ENCODE measurements at places on chromosomes 4 and X. TPM values are rescaled to one million over a fixed set of nuclear protein-coding genes. Genes with fewer than 3 reads are reported as not detected.

Gene UGT8
- 1.0 TPM for total RNA-seq

Gene AKAP14
- not detected for total RNA-seq

Gene SH3TC1
- 10.1 TPM for total RNA-seq

Gene GATA1
- total RNA-seq = not detected

Gene ADGRL3
- total RNA-seq = 12.3 TPM

Gene ARR3
- total RNA-seq = not detected

Gene PNMA6A
- 0.27 TPM for total RNA-seq

Gene CFP
- total RNA-seq = 5.0 TPM
